NCI-H510A treated with DMSO at 0.1 percent for 48 hours (cell line): ENCODE measurements at places on chromosomes 11 and 22.

DNA sequence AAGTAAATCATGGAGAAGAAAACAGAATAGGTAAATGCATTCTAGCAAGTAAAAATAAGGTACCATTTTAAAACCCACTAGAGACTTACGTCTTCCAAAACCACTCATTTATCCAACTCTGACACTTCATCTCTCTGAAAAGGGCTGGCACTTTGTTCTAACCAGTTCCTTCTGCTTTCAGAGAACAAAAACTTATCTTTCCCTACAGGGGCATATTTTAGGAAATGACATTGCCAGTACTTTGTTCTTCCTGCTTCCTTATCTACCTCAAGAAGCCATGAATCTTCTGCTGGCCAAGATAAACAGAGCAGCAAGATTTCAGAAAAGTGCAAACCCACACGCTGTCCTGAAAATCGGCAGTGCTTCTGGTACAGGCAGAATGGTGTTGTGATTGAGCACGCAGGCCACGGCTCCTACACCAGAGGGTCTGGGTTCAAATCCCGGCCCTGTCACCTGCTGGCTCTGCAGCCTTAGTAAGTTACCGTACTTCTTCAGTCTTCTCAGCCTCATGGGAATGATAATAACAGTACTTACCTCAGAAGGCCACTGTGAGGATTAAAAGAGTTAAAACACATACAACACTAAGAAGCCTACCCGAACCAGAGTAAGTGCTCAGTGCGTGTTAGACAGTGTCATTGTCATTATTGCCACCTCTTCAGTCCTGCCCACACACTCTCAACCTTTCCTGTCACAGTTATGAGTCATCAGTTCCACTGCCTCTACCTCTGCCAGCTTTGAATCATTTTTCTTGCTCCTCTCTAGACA is 11.0 kb downstream of the MPZL3 start:
- peak; percentile 34 for DNase-seq

DNA sequence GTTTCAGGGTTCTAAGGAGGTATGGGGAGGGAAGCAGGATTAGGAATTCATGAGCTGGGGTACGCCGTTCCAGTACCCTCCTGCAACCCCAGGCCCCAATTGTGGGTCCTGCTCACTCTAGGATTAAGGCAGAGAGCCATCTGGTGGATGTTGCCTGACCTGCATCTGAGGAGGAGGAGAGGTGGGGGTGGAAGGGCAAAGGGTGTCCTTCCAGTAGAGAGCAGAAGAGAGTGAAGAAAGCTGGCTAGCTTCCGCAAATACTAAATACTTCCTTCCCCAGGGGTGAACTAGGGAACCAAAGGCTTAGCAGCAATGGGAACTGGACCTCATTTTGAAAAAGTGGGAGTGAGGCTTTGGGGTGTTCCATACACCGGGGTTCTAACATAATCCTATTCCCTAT is 10.6 kb downstream of the LRRC51 start:
- DNase-seq, result peak; percentile 39

GRCh38 chr11:102110761-102111010 is 439 bp downstream of the YAP1 start:
- DNase-seq, result no peak

DNA sequence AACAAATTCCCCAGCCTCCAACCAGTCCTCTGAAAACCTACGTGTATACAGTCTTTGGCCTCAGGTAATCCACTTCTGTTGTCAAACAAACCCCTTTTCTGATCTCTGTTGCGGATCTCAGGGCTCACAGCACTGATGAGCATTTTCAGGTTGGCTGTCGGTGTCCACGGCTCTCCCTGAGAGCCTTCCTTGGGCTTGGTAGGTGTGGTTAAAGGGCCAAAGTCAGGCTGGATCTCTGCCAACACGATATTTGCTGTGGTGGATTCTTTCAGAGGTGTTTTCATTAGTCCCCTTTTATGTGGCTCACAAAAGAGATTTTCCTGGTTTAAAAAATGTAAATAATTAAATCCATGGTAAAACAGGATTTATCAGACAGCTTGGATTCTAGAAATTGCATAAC is 2.9 kb downstream of the E2F8 start:
- no peak for DNase-seq

- DNase-seq, result no peak
Observed at GRCh38 chr22:18077087-18077638, 627 bp upstream of the PEX26 start.
